ENCODE measurements at places on chromosomes 1 and 21.

DNA sequence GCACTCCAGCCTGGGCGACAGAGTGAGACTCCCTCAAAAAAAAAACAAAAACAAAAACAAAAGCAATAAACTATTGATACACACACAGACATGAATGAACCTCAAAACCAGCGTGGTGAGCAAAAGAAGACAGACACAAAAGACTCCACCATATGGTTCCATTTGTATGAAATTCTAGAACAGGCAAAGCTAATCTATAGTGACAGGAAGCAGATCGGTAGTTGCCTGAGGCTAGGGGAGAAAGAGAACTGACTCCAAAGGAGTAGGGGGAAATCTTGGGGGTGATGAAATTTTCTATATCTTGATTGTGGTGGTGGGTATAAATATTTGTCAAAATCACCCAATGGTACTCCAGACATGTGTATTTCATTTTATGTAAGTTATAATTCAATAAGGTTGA, 20.9 kb downstream of the LACTBL1 start:
- DNase-seq = no peak

DNA sequence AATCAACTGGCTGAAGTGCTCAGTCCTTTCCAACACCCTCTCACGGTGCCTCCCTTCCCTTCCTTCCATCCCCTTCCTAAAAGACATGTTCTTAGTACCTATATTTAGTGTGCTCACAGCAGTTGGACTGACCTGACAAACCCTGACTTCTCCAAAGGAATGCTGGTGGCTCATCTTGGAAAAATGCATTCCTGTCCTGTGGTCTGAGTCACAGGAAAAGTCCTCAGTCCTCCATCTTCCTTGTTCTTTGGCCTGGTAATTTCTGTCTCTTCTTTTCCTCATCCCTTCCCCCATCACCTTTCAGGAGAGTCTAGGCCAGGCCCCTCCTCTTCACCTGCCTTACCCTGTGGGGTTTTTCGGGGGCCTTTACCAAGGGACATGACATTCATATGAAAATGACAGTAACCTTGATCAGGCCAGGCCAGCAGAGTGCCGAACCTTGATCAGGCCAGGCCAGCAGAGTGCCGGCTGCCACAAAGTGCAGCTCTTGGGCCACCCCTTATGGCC, 7.2 kb downstream of the ATP1B1 start:
- no peak for DNase-seq

GRCh38 chr1:75791022-75791421, 5.0 kb downstream of the RABGGTB start:
- no peak for DNase-seq

DNA sequence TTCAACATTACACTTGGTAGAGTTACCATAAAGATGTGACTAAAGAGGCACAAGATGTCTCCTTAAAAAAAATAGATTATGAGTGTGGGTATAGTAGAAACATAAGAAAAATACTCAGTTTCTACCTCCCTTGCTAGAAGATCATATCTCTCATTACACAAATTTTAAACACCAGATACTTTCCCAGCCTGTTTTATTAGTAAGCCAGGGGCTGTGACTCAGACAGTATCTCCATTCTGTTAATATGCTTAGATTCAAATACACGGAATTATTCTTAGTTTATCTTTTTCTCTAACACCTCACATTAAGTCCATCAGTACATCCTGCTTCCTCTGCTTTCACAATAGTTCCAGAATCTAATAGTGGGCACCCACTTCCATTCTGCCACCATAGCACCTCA, 561.8 kb upstream of the ADAMTS5 start:
- no peak for DNase-seq

DNA sequence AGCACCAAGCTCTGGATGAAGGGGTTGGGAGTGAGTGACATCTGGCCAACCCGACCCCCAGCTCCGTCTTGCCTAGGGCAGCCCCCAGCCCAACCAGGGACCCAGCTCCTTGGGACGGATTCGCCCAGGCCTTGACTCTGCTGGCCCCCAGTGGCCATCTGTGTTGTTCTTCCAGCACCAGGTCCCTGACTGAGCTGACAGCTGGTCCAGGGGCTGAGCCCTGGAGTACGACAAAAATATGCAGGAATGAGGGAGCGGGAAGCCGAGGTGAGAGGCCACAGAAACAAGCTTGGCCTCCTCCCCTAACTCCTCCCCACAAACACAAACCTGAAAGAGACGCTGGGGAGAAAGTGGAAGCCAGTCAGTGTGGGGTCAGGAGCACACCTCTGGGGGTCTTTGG, 55.0 kb upstream of the PAX7 start:
- DNase-seq = peak; percentile 79

DNA sequence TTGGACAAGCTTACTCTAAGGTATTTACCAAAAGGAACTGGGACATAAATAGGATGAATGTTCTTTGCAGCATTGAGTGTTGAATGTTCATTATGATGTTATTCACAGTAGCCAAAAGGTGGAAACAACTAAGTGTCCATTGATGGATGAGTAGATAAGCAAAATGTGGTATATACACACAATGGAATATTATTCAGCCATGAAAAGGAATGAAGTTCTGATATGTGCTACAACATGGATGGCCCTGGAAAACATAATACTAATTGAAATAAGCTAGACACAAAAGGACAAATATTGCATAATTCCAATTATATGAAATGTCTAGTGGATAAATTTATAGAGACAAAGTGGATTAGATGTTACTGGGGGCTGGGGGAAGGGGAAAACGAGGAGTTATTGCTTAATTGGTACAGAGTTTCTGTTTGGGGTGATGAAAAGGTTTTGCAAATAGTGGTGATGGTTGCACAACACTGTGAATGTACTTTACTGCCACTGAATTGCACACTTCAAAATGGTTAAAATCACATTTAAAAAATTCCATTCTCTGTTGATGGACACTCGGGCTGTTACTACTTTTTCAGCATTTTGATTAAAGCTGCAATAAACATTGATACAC, 2.9 kb downstream of the MTARC1 start:
- no peak for DNase-seq
